Adipocyte (in vitro differentiated cells): ENCODE measurements at places on chromosomes 13 and 19.

GRCh38 chr19:34241513-34242337 lies 12.6 kb upstream of the GARRE1 start:
- no peak for DNase-seq

DNA sequence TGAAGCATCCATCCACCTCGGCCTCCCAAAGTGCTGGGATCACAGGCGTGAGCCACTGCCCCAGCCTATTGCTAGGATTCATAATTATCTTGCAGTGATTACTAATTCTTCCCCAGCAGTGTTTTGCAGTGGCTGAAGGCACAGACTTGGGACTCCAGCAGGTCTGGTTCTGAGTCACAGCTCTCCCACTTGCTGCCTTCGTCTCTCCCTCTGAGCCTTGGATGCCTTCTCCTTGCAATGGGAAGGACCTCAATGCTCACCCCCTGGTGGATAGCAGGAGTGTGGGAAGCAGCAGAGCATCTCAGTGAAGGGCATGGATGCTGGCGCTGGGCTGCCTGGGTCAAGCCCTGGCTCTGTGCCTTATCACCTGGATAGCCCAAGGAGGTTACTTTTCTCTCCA lies 37.6 kb upstream of the SHKBP1 start:
- no peak for DNase-seq

DNA sequence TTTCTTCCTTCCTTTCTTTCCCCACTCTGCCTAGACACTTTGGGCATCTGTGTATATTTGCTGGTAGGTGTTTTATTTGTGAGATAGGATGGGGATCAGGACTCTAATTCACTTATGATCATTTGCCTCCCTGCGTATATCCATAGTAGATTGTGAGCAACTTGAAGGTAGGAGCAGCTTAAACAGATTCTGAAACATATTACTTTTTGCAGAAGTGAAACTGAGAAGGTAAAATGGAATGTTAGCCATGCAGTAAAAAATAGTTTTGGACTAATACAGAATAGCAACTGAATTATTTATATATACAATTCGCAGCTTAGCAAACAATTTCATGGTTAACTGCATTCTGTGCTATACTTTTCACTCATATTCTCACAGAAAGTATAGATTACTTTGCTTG lies 38.7 kb downstream of the RNF6 start:
- no peak for DNase-seq

DNA sequence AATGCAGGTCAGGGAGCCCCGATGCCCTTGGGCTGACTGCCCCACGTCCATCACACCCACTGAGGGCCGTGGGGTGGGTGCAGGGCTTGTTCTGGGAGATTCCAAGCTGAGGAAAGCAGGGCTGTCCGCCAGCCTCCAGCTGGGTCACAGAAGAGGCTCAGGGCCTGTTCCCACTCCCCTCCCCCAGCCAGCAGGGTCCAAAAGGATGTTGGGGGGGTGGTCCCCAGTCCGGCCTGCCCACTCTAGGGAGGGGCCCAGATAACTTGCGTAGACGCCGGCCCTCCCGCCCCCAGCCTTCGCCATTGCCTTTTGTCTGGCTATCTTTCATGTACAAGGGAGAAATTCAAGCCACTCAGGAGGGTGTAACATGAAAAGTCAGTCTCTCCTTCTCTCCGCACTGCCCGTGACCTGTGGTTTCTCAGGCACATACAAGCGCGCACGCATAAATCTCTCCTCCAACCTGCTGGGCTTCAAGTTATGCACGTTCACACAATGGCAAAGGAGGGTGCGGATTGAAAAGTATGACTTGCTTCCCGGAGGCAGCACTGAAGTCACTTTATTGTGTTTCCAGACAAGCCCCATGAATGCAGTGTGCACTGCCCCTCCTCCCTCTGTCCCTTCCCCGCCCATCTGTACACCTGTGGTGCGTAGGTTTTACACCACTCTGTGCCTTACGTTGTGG lies 20.2 kb downstream of the CARM1 start:
- DNase-seq = no peak

DNA sequence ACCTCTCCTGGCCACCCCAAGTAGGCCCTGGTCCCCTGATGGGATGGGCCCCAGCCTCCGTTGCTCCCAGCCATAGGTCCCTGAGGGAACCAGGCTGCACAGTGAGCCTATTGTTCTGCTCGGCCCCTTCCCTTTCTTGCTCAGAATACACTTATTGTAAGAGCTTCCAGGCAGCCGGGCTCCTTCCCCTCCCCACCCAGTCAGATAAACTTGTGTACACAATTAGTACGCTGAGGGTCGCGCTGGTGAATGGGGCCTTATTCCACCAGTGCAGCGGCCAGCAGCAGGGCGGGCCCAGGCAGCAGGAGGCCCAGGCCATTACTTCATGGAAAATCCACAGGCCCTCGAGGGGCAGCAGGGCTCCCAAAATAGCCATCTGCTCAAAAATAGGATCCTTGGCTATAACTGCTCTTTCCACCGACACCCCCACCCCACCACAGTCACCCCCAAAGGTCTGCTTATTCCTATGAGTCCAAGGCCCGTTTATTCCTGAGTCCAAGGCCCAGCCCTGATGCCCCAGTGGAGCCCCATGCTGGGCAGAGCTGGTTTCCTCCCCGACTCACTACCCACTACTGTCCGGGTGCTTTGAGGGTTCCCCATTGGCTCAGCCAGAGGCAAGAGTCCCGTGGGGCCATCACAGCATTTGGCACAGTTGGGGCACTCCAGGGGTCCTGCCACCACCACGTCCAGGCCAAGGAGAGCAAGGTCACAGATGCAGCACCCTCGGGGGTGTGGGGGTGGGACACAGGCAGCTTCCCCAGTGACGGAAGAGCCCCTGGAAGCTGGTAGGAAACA lies 22.1 kb downstream of the CAPN12 start:
- DNase-seq = no peak

GRCh38 chr13:82766732-82767321 lies 1115.4 kb downstream of the SLITRK1 start:
- no peak for DNase-seq

GRCh38 chr13:22311734-22312404 lies 641.0 kb downstream of the FGF9 start:
- DNase-seq = no peak
